NCI-H82 (cell line): ENCODE measurements at places on chromosomes 11 and 22.

DNA sequence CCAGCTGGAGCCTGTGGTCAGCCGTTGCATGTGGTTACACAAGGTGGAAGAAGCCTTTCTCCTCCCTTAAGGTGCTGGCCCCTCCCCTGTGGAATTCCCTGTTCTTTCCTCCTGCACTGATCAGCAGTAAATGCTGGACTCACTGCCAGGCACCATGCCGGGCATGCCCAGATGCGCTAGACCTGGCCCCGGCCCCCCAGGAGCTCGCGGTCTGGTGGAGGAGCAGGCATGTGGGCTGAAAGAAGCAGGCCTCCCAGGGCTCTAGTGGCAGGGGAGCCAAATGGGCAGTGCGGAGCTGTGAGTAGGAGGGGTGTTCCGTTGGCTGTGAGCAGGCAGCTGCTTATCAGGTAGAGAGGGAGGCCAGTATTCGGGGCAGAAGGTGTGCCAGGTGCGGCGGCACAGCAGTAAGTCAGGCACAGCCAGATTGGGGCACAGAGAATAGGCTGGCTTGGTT is 10.2 kb downstream of the DGKZ start:
- no peak for DNase-seq

DNA sequence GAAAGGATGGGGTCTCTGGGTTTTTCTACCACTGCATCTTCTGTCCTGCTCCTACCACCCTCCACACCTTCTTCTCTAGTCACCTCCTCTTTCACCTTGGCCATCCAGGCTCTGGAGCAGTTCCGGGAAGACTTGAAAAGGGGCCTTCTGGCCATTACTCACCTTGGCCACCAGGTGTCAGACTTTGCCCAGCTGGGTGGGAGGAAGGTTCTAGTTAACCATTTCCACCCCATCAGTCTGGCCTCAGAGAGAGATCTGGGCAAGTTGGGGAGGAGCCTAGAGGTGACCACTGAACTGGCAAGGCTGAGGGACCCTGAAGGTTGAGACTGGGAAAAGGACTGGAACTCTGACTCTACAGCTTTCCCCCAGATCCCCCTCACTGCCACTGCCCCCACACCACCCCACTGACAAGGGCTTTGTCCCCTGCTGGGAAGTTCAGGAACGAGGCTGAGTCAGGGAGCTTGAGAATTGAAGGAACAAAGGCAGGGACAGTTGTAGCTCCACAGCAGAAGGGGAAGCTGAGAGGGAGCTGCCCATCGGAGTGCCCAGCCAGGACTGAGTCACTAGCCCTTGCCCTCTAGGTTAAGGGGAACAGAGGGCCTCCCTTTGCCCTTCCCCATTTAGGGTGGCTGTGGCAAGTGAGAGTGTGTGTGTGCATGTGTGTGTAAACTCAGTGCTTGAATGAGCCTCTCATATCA is 3.7 kb upstream of the POLD4 start:
- DNase-seq, result peak; percentile 83

- no peak for DNase-seq
Measured at GRCh38 chr11:117818041-117818873, 6.3 kb downstream of the FXYD2 start.

- no peak for DNase-seq
Measured at GRCh38 chr11:85299258-85299942, 327.7 kb downstream of the DLG2 start.

GRCh38 chr22:25777870-25778269 is 35.9 kb downstream of the MYO18B start:
- peak; percentile 66 for DNase-seq
